ENCODE measurements at places on chromosomes 3 and 15.

GRCh38 chr3:195226445-195226844, 44.5 kb downstream of the XXYLT1 start:
- no peak for DNase-seq

DNA sequence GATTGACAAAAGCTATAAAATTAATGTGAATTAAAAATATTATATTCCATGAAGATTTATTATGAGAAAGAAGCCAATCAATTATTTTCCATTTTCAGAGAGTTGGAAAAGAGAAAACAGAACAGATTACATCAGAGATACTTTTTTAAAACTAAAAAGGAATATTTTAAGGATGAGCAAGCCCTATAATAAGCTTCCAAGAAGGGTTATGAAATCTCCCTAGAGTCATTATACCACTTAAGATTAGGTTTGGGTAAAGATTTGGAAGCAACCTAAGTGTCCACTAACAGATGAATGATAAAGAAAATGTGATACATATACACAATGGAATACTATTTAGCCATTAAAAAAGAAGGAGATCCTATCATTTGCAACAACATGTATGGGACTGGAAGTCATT, 51.6 kb upstream of the FSIP1 start:
- no peak for DNase-seq

DNA sequence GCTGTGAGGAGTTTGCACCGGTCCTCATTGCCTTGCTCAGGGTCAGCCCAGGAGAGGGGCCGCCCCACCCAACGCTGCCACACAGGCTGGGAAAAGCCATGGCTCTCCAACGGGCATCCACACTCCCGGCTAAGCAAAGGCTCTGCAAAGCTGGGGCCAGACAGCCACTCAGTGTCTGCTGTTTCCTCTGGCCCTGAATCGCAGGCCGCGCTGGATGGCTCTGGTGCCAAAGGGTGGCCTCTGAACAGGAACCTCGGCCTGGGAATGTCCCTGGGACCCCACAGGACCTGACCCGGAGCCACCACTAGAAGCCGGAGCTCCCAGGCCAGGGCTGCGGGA, 42.9 kb downstream of the RPN1 start:
- no peak for DNase-seq

GRCh38 chr3:193564012-193564411, 9.3 kb upstream of the ATP13A4 start:
- DNase-seq: no peak

- no peak for DNase-seq
Measured at GRCh38 chr3:29454161-29454611, 173.3 kb downstream of the RBMS3 start.

- no peak for DNase-seq
Measured at GRCh38 chr3:28590216-28590615, 241.6 kb upstream of the AZI2 start.

DNA sequence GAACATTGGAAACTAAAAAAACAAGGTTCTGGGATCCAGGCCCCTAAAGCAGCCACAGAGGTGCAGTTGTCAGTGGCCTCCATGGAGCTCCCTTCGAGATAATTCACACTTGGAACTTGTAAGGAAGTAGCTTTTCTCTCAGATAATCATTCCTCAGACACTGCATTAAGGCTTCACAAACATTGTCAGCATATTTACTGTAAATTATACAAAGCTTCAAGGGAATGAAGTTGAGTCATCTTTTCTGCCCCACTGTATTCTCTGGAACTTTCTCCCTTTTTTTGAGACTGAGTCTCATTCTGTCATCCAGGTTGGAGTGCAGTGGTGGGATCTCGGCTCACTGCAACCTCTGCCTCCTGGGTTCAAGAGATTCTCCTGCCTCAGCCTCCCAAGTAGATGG, 7.1 kb downstream of the BLOC1S6 start:
- DNase-seq: no peak

Measured in activated T-cell treated with anti-CD3 and anti-CD28 coated beads for 48 hours (primary cell).